ENCODE measurements at places on chromosomes 7 and 10.

GRCh38 chr10:45199205-45199740 lies 116.1 kb downstream of the OR13A1 start:
- no peak for DNase-seq

GRCh38 chr10:36531621-36532020 lies 593.8 kb upstream of the ANKRD30A start:
- DNase-seq: no peak

DNA sequence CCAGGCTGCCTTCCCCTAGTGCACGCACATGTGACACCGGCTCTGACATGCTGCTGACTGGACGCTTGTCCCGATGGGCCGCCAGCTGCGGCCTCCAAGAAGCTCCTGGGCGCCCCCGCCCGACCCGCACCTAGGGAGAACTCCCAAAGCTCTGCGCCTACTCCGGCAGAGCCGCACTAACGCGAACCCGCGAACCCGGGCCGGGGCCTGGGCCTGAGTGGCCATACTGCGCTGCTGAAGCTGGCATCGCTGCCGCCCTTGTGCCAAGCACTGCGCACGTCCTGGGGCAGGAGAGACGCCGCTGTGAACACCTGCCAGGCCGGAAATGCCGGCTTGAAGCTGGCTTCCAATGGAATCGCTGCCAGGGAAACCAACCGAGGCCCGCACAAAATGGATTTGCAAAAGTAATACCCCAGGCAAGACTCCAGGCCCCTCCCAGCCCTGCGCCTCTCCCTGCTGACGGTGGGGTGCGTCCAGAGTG lies 85.1 kb downstream of the WASHC2A start:
- DNase-seq: no peak

DNA sequence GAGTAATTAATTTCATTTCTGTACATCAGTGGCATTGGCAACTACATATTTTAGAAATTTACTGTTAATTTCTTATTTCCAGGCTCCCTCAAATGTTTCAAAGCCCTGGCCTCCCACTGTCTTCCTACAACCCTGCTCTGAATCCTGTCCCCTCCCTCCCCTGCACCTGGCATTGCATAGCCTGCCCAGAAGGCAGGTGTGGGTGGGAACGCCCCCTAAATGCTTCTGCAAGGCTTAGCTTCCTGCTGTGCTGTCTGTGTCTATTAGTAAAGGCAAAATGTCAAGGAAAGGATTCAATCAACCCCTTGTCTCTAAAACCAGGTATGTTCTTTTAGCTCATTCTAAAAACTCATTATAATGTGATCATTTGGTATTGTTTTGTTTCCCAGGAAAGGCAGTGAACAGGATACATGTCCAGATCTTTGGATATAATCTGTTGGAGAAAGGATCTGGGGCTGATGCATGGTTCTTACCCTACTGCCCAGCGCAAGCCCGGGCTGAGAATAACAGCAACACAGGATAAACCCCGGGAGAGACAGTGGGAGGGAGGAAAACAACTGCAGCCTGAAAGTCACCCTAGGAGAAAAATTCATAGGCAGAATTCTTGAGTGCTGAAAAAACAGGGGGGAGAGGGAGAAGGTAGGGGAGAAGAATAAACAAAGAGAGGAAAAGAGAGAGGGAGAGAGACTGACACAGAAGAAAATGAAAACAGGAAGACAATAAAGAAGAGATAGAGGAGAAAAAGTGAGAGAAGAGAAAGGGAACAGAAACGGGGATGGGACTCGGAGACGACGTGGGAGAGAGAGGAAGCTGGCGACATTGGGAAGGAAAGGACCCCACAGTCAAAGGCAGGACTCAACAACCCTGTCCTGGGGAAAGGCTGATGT lies 589 bp downstream of the ZNF488 start:
- no peak for DNase-seq

- no peak for DNase-seq
Observed at GRCh38 chr10:93992400-93993030, 1.2 kb upstream of the PLCE1 start.
